ENCODE measurements at places on chromosomes 5 and 9.

GRCh38 chr5:124581738-124582560, 164.5 kb downstream of the ZNF608 start:
- no peak for DNase-seq

DNA sequence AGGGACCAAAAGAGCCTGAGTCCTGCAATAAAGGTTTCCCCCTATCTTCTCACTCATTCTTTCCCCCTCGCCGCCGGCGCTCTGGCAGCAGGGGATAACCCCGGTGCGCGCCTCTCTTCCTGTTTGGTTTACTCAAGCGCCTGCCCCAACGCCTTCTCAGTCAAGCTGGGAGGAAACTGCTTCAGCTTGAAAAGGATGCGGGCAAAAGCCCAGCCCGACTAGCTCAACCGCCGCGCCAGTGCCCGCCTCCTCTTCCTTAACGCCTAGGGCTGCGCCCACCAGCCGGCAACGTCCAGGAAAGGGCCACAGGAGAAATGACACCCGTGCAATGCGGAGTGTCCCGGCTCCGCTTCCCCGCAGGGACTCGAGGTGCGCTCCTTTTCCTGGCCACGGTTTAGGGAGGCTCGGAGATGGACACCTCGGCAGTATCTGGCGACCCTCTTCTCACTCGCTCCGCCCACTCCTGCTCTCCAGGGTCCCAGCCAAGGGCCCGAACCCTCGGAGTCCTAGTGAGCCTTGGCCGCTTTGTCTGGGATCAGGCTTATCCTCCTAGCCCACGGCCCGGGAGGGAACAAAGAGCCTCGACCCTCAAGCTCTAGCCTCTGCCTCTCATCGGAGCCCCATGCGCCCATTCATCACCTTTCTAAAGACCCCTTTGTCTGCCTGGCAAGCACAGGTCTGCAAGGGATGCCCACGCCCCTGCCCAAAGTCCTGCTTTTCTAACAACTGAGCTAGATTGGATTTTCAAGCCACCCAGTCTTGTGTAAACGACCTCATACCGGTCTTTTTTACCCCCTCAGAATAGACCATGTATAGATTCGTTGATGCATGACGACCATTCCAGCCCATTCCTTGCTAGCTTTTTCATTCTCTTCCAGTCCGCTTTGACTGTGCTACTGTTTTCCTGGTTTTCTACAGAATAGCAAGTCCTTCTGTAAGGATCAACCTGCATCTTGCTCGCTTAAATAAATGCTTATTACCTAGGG, 2.0 kb downstream of the ST8SIA4 start:
- peak; percentile 39 for DNase-seq

- no peak for DNase-seq
These were observed 57.1 kb downstream of the SLIT3 start for GRCh38 chr5:169243651-169244422.

DNA sequence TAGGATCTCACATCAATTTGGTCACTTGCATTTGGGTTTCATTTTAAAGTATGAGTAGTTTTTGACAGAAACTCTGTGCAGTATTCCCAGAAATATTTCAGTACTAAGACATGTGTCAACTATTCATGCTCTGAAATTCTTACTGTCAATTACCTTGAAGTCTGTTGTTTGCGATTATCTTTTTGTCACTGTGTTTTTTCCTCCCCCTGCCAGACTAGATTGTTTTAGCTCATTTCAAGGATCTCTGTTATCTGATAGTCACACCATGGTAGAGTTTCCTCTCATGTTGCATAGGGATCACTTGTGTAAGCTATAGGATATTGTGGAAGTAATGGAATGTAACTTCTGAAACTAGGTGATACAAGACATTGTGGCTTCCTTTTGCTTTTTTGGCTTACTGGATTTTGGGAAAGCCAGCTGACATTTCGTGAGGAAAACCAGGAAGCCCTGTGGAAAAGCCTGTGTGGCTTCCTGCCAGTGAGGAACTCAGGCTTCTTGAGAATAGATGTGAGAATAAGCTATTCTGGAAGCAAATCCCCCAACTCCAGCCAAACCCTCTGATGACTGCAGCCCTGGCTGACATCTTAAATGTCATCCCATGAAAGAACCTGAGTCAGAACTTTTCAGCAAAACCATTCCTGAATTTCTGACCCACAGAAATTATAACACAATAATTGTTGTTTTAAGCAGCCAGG, 122.2 kb downstream of the FGF10 start:
- no peak for DNase-seq

- DNase-seq: no peak
These were observed 39.3 kb upstream of the KCNIP1 start for GRCh38 chr5:170464280-170465127.

- DNase-seq: no peak
These were observed 16.0 kb downstream of the ANKRD33B start for GRCh38 chr5:10579536-10580521.

DNA sequence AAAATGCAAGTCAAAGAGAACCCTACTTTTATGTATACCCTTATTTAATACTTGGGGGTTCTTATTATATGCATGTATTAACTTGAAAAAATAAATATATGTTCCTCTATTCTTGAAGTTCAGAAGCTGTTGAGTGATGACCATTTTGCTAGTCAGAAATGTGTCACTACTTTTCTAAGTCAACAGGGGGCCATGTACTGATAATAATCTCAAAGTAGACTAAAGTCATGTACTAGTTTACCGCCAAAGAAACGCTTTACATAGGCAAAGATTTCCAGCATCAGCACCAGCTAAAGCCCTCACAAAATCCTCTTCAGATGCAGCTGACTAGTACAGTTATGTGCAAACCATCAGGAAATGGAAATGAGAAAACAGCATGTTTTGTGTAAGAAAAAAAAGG, 5.7 kb upstream of the BHMT start:
- no peak for DNase-seq

DNA sequence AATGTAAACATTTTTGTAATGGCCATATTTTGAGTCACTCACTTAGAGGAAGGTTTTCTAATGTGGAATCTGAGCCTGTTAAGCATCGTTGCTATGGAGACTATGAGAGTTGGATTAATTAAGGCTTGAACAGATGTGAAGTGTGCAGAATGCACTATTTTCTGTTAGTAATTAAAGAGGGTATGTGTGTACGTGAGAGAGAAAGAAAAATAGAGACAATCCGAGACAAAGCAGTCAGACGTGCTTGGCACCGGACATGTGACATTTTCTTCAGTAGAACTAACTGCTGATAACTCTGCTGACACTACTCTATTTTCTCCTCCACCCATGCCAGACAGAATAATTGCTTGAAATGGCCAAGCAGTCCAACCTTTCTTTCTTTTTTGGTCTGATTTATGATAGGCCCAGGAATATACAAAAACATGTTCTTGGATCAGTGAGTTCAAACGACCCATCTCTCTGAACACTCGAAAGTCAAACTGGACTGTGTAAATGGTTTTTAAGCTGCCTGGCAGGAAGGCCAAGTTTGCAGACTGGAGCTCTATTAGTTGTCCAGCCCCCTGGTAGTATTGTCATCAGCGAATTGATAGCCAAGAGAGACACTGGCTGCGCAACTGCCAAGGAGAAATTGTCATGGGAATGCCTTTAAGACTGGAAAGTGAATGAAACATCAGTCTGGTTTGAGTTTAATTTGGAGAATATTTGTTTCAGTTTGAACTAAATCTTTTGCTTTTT, 322.1 kb downstream of the ARHGEF28 start:
- no peak for DNase-seq

DNA sequence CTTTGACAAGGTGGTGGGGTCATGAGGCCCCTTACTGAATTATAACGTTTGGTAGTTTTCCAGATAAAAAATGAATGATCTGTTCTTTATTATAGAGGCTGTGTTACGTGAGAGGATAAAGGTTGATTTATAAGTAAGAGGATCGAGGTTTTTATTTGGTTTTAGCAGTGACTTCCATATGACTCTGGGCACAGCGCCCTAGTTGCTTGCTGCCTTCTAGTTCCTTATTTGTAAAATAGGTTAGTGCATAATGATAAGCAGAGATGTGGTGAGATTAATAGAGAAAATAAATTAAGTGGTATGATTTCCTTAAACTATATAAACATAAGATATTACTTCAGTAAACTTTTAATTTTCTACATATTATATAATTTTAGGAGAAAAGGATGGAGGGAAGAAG, 29.8 kb downstream of the MRRF start:
- DNase-seq: no peak

GRCh38 chr5:131068893-131069643, 96.0 kb downstream of the HINT1 start:
- DNase-seq: no peak

- no peak for DNase-seq
These were observed 51.0 kb upstream of the IL17B start for GRCh38 chr5:149429839-149430721.

DNA sequence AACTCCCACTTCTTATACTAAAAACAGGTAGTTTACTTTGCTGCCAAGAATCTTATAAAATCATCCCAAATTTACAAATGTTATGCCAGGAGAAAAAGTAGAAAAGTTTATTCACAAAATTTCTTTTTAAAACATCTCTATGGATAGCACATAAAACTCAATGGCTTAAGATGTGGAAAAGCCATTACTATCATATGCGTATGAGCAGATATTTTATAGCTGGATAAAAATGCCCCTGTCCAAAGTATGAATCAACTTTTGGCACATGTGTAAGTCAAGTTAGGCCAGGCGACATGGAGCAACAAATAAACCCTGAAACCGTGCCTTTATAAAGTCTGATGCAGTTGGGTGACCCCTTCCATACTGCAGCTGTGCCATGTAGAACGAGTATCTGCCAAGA, 38.6 kb upstream of the FBP1 start:
- no peak for DNase-seq

- DNase-seq: no peak
These were observed 92.3 kb downstream of the LMX1B start for GRCh38 chr9:126705767-126706697.

DNA sequence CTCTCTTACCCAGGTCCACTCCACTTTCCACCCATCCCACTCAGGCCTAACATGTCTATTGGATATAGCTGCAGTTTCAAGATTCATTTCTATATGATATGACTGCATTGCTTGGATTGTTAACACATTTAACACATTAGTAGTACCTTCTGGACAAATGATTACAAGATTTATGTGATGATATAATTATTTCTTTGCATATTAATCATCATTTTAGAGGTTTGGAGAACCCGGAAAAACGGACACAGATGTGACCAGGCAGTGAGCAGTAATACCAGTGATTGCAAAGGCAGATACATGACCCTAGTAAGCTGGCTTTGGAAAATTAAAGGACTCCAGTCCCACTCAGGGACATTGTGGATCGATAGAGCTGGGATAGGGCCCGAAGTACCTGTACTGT, 103.8 kb downstream of the PRR16 start:
- DNase-seq: no peak

DNA sequence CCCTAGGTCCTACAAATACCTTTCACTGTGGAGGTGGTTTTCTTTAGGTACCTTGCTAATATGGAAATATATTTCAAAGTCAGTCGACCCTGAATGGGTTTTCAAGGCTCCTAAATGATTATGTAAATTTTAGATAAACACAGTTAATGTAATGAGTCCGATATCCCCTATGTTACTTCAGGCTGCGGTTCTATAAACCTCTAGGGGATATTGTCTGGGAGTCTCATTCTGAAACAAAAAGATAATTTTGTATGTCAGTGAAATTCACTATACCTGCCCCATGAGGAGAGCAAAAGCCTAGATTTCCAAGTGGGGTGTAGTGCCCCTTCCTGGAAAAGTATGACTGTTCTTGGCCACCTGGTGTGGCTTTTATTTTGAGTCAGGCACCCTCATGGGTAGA, 377.3 kb downstream of the ICE1 start:
- no peak for DNase-seq

DNA sequence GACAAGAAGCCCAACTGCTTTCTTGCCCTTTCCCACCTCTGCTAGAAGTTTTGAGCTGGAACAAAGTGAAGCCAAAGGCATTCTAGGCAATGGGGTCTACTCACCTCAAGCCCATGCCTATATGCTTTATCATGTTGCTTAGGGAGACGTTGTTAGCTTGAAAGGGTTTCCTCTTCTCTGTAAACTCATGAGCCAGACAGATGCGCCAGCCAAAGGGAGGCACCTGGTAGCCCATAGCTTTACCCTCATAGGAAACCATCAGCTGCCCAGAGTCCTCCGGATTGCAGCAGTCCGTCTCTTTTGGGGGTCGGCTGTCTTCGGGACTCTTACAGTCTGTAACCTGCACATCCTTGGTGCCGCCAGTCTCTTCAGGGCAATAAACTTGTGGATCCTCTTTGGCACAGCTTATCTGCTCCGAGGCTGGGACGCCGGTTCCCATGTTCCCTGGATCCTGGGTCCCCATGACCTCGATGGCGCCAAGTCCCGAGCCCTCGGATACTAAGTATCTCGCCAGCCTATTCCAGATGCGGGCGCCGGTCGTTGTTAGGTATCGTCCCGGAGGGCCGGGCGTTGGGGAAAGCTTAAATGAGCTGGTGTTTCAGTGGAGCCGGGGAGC, 678 bp downstream of the GBA2 start:
- DNase-seq: no peak

GRCh38 chr5:82785882-82786509, 291.2 kb downstream of the TMEM167A start:
- DNase-seq: no peak

DNA sequence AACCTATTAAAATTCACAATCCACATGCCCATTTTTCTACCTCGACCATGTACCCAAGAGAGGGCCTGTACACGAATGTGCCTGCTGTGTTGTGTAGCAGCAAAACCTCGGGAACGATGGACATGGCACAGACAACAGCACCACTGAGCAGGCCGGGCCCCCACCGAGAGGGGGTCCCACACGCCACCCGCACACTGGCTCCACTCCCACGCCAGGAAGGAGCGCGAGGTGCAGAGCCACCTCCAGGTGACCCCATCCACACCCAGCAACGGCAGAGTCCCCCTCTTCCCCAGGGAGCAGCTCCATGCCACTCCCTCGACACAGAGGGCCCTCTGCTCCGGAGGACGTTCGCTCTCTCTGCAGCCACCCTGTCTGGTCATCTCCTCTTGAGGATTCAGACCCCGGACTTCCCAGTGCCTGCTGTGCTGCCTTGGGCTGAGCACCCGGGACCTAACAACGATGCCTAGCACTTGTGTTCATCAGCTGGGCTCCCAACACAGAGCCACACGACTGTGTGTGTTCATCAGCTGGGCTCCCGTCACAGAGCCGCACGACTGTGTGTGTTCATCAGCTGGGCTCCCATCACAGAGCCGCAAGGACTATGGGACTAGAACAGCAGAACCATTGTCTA, 25.3 kb upstream of the ADAMTS2 start:
- DNase-seq: no peak

- no peak for DNase-seq
These were observed 467.3 kb downstream of the ENC1 start for GRCh38 chr5:74173241-74173640.

- no peak for DNase-seq
These were observed 114.6 kb downstream of the FSTL4 start for GRCh38 chr5:133497608-133498348.
